ENCODE measurements at places on chromosomes 2 and 18.

- no peak for DNase-seq
These were observed 4.7 kb upstream of the ZNF516 start for GRCh38 chr18:76499637-76500340.

DNA sequence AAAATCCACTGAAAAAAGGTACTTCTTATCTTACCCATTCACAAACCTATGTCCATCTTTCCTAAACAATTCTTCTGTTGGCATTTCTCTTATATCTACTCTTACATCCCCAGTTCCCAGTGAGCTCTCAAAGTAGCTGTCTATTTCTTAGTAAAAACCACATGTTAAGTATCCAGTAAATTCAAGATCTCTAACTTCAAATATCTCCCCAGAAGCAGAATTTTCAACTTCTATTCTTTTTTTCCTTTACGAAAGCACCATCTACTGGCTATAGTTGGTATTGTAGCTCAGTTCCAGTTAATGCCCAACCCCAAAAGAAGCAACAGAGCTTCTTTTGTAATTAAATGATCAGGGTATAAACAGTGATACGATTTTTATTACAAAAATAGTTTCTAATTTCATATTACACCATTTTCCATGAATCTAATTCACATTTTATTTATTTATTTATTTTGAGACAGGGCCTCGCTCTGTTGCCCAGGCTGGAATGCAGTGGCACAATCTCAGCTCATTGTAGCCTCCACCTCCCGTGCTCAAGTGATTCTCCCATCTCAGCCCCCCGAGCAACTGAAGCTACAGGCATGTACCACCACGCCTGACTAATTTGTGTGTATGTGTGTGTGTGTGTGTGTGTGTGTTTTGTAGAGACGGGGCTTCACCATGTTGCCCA is 28.5 kb downstream of the HRH4 start:
- DNase-seq: no peak

DNA sequence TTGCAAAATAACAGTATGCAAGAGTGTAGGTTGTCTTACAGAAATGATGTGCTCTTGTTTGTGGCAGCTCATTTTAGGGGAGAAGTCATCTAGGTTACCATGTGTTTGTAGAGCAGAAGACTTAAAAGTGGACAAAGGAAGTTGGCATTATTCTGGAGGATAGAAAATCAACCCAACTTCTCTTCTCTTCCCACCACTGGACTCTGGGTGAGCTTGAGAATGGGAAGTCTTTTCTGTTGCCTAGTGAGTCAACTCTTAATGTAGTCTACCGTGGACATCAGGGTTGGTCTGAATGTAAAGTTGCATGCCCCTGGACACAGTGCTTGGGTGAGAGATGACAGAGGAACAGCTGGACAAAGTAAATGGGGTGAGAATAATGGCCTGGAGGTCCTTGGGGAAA is 98.3 kb downstream of the FMNL2 start:
- DNase-seq: no peak

DNA sequence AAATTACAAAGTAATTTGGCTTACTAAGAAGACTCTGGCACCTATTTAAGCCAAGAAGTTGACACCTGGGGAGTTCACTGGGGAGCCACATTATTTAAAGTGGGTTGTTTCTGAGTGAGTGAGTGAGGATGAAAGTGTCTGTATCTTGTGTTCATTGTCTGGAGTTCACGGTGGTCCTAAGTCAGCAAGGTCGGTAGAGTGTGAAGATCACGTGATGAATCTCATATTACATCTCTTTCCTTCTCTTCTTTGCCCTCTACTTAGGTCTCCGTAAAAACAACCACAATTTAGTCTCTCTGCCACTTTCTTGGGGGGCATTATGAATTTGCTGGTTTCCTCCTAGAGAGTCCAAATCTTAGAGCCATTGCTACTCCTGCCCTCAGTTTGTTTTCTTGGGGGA is 67.8 kb downstream of the DIS3L2 start:
- no peak for DNase-seq

DNA sequence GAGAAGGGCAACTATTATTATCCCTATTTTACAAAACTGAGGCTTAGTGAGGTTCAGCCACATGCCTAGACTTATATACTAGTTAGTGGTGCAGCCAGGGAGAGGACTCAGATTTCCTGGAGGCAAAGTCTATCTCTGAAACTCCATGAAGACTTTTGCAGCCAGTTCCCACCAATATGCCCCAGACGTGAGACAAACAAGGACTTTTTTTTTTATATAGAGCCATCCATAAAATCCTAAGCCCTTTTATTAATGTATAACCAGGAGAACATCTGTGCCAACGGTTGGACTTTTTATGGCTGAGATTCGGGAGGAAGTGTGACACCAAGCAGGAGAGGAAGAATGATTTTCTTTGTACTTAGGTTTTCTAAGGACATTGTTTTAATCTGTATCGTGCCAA is 29.9 kb downstream of the LIPG start:
- no peak for DNase-seq

GRCh38 chr2:219350710-219351221 is 18.2 kb upstream of the RESP18 start:
- no peak for DNase-seq

- DNase-seq: peak; percentile 50
These were observed 622 bp downstream of the RAB12 start for GRCh38 chr18:8609659-8610458.

DNA sequence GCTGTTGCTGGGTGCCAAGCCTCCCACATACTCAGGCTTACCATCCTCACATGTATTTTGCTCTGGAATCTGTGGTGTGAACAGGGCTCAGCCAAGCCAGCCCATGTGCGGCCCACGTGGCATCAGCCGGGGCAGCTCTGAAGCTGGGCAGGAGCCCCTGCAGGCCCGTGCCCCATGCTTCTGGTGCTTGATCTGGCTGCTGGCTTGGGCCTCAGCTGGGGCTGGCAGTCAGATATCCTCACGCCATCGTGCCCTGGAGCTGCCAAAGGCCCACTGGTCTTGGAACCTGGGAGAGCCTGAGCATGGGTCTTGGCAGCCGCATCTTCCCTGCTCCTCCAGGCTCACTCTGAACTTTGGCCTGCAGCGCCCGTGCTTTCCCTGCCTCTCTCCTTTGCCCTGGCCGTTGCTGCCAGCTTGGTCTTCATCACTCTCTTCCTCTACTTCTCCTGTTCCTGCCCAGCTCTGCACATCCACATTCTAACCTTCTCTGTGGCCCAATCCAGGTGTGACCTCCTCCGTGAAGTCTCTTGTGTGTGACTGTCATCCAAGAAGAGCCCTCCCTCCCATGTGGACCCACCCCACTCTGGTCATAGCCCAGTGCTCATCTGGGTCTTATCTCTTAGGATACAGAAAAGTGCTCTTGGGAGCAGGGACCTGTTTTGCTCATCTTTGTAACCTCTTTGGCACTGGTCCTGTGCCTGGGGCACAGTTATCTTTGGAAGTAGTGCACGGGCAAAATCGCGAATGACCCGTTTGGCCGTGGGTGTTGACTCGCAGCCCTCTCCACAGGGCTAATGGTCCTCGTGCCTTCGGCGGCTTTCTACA is 116.1 kb downstream of the RNF144A start:
- no peak for DNase-seq

DNA sequence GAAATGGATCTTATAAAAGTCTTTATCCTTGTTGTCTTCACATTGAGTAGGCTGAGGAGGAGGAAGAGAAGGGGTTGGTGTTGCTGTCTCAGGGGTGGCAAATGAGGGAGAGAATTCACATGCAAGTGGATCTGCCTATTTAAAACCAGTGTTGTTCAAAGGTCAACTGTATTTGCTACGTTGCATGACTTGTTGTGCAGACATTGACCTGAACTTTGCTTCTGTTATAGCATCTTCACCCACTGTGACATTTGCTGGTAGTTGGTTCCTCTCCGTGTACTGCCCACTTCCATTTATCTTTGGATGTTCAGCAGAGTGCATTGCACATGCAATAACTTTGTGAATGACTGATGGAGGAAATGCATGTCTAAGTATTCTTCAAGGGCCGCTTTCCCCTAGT is 228.6 kb upstream of the DPP10 start:
- DNase-seq: no peak

DNA sequence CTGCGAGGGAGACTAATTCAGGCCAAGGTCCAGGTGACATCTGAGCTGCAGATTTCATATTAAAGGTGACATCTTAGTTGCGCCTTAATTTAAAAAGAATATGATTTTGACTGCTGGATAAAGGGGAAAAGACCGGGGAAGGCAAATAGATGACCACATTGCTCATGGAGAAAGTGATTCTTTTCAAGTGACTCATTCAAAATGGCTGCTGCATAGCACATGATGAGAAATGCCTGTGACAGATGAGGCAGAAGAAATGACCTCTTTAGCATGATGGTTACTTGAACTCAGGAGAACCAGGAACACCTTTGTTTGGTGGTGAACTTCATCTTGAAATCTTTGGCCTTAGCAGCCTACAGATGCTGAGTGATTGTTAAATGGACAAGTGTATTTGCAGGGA is 385.8 kb upstream of the TRIB2 start:
- no peak for DNase-seq

DNA sequence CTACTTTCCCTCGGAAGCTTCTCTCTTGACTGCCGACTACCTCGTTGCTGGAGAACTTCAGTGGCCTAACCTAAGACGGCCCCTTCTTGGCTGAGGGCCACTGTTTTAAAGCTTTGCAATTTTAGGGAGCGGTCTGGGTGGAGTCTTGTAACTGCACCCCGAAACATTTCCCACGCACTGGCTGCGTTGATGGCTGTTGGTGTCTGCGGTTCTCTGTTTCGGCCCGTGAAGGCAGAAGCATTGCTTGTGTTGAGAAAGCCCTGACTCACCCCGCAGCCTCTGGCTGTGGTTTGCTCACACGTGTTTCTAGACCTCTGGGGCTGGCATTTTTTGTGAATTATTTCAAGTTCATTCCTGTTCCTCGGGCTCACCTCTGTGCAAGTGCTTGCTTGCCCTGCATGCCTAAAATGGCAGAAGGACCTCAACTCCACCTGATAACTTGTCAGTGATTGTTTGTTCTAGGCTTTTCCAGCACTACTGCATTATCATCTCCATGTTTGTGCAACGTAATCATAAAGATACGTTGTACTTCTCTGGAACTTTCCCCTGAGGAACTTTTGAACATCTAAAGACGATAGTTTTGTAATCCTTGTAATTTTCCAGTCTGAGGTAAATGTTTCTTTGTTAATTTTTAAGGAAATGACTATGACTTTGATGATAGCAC is 94.2 kb upstream of the DLX2 start:
- DNase-seq: no peak

- no peak for DNase-seq
These were observed 15.0 kb upstream of the OTX1 start for GRCh38 chr2:63035660-63036059.

- DNase-seq: peak; percentile 66
These were observed 67.7 kb downstream of the NCK2 start for GRCh38 chr2:105812180-105813044.

- DNase-seq: no peak
These were observed 997 bp upstream of the DRC1 start for GRCh38 chr2:26400723-26401122.

- no peak for DNase-seq
These were observed 214.4 kb upstream of the TMEM200C start for GRCh38 chr18:6109743-6110142.

GRCh38 chr2:27212626-27213471 is 781 bp upstream of the SLC5A6 start:
- no peak for DNase-seq

GRCh38 chr2:3099145-3099859 is 278.3 kb downstream of the EIPR1 start:
- no peak for DNase-seq

- no peak for DNase-seq
These were observed 321.3 kb downstream of the PID1 start for GRCh38 chr2:228949831-228950230.

GRCh38 chr2:159126432-159127022 is 158.1 kb downstream of the TANC1 start:
- no peak for DNase-seq

DNA sequence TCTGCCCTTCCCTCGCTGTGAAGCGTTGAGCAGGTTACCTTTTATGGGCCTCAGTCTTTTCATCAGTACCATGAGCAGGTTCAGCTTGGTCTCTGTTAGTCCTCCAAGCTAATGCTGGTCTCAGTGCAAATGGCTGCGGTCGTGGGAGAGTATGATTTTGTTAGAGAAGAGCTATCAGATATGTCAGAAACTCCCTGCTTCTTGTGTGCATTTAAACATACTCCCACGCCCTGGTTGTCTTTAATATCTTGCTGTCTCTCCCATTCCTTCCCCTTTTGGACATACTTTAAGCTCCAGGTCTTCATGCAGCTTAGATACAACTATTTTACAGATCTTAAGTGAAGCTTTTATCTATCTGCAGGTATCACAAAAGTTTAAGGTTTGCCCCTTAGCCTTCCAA is 62.9 kb downstream of the EFR3B start:
- no peak for DNase-seq

DNA sequence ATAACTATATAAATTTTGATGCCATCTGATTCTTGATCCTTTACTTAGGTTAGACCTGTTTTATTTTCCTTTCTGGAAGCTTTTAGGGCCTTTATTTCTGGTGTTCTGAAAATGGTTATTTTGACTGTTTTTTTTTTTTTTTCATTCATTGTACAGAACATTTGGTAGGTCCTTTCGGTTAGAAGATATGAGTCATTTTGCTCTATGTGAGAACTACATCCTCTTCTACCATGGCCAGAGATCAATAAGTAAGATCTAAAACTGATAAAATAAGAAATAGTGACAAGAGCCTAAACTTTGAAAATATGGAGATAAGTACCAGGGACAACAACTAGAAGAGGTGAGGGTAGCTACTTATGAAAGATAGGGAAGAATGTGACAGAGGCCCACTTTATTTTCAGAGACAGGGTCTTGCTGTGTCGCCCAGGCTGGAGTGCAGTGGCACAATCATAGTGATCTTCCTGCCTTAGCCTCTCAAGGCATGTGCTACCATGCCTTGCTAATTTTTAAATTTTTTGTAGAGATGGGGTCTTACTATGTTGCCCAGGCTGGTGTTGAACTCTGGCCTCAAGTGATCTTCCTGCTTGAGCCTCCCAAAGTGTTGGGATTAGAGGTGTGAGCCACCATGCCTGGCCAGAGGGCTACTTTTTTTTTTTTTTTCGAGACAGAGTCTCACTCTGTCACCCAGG is 66.5 kb downstream of the EIF2AK3 start:
- DNase-seq: no peak

GRCh38 chr18:67092141-67092540 is 424.4 kb downstream of the DSEL start:
- no peak for DNase-seq

GRCh38 chr2:96955762-96956161 is 30.6 kb downstream of the FAM178B start:
- no peak for DNase-seq

DNA sequence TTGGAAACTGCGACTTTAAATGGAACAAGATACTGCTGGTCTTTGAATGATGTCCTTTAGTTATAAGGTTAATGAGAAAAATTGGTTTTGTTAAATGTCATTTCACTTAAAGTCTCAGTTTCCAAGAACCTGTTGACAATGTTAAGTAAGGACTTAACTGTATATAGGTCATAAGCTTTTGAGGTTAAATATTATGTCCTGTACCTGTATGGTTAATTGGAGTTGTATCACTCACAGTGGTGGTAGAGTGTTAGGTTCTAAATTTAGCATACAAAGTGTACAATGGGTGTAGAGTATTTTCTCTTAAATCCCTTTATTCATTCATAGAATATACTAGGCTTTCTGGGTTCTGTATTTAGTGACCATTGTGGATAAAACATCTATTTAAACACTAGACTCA is 110.2 kb downstream of the HAUS1 start:
- DNase-seq: no peak

- no peak for DNase-seq
These were observed 575 bp downstream of the CCDC150 start for GRCh38 chr2:196640031-196640548.

All from Right ventricle myocardium superior (tissue), 1 donor.